Activated CD4-positive, alpha-beta memory T cell treated with anti-CD3 and anti-CD28 coated beads, Interleukin-2, amount 10 ng/mL, durations not matched to agents 7 days and 5 days (primary cell): ENCODE measurements at places on chromosomes 1 and 21. TPM values are rescaled to one million over a fixed set of nuclear protein-coding genes. Genes with fewer than 3 reads are reported as not detected.

DNA sequence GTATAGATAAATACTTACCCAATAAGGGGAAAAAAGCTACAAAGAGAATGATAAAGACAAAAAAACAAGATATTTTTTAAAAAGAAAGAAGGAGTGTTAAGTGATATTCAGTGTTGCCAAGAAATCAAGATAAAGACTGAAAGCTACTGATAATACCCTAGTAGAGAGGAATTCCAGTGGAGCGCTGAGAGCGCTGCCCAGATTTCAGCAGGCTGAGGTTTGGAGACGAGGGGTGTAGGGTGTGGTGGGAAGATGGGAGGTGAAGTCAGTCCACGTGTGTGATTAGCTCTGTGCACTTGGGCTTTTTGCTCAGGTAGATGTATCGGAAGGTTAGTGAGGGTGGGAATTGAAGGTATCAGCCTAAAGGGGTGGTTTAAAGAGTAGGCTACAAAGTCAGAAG lies 47.8 kb downstream of the FMN2 start:
- H3K4me1 ChIP-seq, result no peaks in the 10 kb centered on the region
- DNase-seq, result no peak
- H3K4me3 ChIP-seq, result no peak overlapping the region

DIO1 gene
- total RNA-seq, result not detected

GRCh38 chr1:236024641-236025040 lies 40.2 kb downstream of the NID1 start:
- peaks cover 9% of the 10 kb centered on the region for H3K4me1 ChIP-seq
- H3K36me3 ChIP-seq, result no peaks in the 10 kb centered on the region
- no peak overlapping the region for H3K4me3 ChIP-seq
- H3K27me3 ChIP-seq, result peaks cover 5% of the 10 kb centered on the region
- DNase-seq, result no peak

- peaks cover 57% of the 10 kb centered on the region for H3K4me1 ChIP-seq
- H3K4me3 ChIP-seq, result no peak overlapping the region
- H3K27me3 ChIP-seq, result no peaks in the 10 kb centered on the region
- DNase-seq, result no peak
- H3K27ac ChIP-seq, result no peak overlapping the region
- no peaks in the 10 kb centered on the region for H3K36me3 ChIP-seq
Measured at GRCh38 chr1:58928514-58928913, 144.7 kb upstream of the JUN start.

DNA sequence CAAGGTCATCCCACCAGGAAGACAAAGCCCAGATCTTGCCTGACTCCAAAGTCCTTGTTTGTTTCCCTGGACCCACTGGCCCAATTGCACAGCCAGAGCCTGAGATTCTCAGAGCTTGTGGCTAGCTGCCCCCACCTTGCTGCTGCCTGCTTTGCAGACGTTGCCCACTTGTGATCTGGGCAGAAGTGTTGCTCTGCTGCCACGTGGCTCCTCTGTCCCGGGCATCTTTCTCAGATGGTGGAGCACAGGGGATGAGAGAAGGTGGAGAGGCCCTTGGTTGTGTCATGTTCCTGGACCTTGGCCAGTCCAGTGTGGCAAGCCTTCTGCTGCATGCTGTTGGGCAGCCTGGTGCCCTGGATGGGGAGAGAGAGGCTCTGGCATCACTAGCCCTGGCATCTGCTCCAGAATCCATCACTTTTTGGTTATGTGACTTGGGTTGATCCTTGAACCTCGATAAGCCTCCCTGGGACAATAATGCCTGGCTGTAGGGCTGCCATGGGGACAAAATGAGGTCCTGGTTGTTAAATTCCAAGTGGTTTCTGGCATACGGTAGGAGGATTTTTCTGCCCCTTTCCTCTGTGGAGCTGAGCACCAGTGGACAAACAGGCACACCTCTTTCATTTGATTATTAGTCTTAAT lies 1.5 kb upstream of the NR0B2 start:
- no peak overlapping the region for H3K4me3 ChIP-seq
- H3K4me1 ChIP-seq, result peaks cover 3% of the 10 kb centered on the region
- no peaks in the 10 kb centered on the region for H3K36me3 ChIP-seq
- H3K27ac ChIP-seq, result no peak overlapping the region
- no peak for DNase-seq

DNA sequence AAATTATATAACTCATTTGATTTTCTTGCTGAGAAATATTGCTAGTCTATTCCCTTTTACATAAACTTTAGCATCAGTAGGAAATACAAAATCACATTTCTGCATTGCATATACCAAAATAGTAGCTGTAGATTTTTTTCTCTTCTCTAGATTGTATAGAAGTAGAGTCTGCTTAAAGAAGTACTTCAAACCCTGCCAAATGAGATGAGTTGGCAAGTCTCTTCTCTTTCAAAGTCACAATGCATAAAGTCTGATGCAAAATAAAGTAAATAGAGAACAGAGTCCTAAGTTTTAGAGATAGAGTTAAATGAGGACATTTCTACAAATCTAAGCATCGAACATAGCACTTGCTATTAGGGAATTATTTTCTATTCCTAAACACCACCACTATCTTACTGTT lies 6.4 kb downstream of the PLPPR4 start:
- no peak for DNase-seq
- H3K36me3 ChIP-seq, result no peaks in the 10 kb centered on the region
- no peak overlapping the region for H3K27ac ChIP-seq
- H3K4me1 ChIP-seq, result no peaks in the 10 kb centered on the region

DNA sequence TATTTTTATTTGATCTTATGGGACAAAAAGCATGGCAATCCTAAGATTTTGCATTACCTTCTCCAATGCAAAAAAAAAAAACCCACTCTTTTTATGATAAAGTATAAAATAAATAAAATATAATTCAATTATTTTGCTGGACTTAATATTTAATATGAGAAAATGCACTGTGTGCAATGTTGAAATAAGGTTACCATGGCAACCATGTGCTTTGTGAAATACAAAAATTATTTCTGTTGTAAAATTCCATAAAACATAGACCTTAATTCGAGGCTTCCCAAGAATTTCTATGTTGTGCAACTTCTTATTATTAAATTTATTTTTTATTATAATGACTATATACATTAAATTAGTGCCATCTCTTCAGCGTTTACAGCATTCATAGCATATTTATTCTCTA lies 989.5 kb downstream of the MRPL39 start:
- no peak for DNase-seq
- no peaks in the 10 kb centered on the region for H3K27me3 ChIP-seq
- H3K4me3 ChIP-seq, result no peak overlapping the region
- H3K36me3 ChIP-seq, result no peaks in the 10 kb centered on the region
- no peaks in the 10 kb centered on the region for H3K4me1 ChIP-seq
